Neural progenitor cell (in vitro differentiated cells): ENCODE measurements at places on chromosomes 3 and 15.

DNA sequence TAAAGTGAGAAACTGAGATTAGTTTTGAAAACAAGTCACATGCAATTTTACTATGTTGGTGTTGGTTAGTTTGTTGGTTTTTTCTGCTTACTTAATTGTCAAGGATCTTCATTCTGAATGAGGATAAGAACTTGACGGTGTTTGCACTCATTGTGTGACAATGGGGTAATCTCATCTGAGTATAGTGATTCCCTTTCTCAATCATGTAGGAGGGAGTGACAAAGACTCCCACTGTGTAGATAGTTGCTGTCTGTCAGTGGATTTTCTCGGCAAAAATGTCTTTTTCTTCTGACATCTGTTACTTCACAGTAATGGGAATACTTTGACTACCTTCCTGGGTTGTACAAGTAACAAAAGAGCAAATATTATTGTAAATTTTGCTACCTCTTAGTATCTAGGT is 23.5 kb downstream of the KCNH8 start:
- DNase-seq = no peak

DNA sequence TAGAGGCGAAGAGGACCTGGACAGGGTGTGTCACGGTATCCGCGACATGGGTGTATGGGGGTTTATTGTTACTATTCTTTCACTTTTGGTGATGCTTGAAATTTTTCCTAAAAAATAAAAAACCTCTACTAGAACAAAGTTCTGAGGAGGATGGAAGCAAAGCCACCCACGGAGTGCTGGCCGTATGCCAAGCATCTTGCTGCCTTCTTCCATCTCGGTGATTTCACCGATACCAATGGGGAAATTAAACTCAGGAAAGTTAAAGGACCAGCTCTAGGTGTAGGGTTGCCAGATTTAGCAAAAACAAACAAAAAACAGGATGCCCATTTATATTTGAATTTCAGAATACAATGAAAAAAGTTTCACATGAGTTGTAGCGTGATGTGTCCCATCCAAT is 33.9 kb downstream of the SMAD6 start:
- DNase-seq = no peak

GRCh38 chr3:169215461-169216352 is 447.8 kb downstream of the MECOM start:
- DNase-seq = no peak

GRCh38 chr15:78314181-78314581 is 14.8 kb upstream of the SKIC8 start:
- DNase-seq = no peak

GRCh38 chr15:24955531-24955921 is 739 bp downstream of the SNRPN start:
- peak; percentile 6 for DNase-seq

DNA sequence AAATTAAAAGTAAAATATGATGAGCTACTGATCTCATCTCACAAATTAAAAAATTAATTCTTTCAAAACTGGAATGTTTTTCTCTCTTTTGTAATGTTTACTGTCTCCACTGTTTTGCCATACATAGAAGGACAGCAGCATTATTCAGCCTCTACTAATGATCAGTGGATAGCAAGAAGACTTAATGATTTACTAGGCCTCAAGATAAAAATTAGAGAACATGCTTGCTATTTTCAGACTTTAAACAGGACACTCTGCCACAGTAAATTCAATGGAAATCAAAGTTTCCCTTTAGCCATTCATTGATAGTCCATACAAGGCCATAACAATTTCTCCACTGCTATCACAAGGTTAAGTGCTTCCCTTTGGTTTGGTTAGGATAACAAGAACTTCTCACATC is 129.4 kb downstream of the TMCC1 start:
- DNase-seq = no peak

GRCh38 chr15:71812966-71813722 is 2.8 kb downstream of the NR2E3 start:
- DNase-seq = no peak

DNA sequence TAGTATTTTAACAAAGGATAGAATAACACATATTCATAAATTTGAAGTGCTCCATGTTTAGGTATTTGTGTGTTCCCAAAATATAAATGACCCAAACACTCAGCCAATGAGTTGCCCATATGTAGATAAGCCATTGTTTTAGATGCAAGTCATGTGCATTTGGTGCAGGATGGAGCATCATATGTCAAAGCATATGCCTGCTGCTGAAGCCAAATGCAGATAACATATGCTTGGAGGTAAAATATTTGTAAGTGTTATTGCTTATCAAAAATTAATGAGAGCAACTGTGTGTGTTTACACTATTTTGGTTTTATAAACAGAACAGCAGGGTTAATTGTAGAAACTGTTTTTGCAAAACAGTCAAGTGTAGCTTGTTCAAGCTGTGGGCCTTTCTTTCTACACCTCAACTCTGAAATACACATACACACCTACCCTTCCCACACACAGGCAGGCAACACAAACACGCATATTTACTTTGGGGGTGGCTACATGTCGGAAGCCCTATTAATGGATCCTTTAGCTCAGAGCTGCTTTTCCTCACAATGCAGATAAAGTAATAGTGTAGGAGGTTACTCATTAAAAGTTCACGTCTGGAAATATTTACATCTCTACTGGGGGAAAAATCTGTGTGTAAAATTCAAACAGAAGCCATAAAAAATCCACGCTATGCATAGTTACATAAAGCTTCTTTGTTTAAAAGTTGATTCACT is 521.4 kb downstream of the ZNF385D start:
- DNase-seq = no peak

DNA sequence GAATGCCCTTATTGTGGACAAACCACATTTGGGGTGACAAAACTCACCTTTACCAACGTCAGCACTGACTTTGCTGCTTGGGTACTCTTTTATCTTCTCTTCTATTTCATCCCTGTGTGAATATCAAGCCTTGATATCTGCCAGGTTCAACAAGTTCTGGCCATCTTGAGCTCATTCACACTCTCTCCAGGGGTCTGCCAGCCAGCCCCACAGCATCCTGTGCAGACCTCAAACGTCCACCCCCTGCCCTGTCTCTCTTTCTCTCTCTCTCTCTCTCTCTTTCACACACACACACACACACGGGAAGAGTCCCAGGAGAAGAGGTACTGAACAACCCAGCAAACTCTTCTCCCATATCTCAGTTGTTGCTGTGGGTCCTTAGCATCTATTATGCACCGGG is 10.7 kb downstream of the ILDR1 start:
- DNase-seq = no peak

DNA sequence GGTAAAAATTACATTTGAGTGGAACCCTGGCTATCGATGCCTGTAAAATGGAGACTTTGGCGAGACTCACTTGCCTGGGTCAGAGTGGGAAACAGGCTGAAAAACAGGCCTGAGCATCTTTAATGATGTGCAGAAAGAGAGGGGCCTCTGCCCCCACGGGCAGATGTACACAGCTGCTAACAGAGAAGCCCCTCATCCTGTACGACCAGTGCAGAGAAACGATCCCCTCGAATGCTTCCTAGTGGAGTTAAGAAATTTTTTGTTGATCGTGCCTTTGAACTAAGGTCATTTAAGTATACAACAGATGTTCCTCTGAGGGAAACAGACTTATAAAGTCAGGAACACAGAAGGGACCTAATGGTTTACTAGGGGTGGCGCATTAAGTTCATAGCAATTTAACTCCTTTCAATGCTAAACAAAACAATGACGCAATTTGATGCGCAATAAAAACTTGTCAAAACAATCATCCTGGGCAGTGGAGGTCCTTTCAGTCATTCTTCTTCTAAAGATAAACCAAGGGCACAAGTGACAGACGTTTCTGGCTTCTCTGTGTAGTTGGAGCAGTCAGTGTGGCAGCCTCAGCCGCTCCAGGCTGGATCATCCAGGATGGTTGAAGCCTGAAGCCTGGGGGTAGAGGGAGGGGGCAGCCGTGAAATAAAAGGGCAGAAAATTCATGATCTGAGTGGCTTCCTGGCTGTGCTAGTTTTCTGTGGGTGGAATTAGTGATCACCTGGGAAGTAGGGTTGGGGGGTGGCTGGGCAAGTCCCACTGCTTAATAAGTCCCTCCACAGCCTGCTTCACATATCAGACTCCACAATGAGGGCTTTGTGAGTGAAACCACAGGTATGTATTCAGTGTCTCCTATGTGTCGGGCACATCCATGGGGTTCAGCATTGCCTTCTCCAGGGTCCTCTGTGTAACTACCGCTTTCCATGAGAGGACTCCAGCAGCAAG is 50.8 kb upstream of the MRPS22 start:
- DNase-seq = no peak

DNA sequence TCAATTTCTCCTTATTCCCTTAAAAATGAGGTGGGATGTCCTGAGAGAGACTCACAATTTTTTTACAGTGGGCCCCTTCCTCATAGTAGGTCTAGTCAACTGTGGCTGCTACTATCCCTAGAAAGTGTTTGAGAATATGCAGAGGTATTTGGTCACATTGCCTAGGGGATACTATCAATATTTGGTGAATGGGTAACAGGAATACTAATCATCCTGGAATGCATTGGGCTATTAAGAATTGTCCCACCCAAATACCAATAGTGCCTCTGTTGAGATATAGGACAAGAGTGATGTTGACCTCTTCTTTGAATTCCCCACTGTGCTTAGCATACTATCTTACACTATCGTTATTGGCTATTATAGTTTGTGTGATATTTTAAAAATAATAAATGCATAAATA is 389.4 kb downstream of the DIPK2A start:
- DNase-seq = no peak

GRCh38 chr3:130950641-130951040 is 56.8 kb downstream of the ATP2C1 start:
- DNase-seq = no peak
